Gastroesophageal sphincter (tissue), 4 donors: ENCODE measurements at places on chromosomes 7 and 10. TPM values are rescaled to one million over a fixed set of nuclear protein-coding genes. Genes with fewer than 3 reads are reported as not detected.

- ATAC-seq = no peak
These were observed 27.7 kb downstream of the CUL1 start for GRCh38 chr7:148726385-148726784.

DNA sequence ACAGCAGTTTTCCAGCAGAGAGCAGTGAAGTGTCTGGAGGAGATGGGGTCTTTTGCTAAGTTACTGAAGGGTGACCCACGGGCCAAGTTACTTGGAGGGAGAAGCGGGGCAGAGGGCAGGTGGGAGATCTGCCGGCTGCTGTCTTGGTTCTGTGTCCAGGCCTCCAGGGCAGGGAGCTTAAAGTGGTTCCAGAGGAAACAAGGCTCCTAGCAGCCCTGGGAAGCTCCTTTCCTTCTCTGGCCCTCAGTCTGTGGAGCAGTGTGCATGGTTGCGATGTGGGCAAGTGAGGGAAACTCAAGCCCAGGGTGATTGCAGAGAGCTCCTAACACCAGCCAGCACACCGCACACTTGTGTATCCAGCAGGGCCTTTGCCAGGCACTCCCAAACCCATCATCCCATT lies 6.3 kb downstream of the GHRHR start:
- ATAC-seq = no peak

GRCh38 chr7:1931256-1931950 lies 261.3 kb downstream of the ELFN1 start:
- no peak for ATAC-seq

GRCh38 chr10:97597778-97598177 lies 8.3 kb downstream of the C10orf62 start:
- ATAC-seq = no peak

DNA sequence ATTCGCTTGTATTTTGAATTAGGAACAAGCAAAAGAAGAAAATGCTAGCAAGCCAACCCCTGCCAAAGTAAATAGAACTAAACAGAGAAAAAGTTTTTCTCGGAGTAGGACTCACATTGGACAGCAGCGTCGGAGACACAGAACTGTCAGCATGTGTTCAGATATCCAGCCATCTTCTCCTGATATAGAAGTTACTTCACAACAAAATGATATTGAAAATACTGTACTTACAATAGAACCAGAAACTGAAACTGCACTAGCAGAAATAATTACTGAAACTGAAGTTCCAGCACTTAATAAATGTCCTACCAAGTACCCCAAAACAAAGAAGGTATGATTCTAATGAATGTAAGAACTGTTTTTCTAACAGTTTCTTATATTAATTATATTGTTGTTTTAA lies 87.9 kb downstream of the KMT2E start:
- no peak for ATAC-seq

GRCh38 chr7:159033956-159034355 lies 110.7 kb downstream of the VIPR2 start:
- no peak for ATAC-seq

DNA sequence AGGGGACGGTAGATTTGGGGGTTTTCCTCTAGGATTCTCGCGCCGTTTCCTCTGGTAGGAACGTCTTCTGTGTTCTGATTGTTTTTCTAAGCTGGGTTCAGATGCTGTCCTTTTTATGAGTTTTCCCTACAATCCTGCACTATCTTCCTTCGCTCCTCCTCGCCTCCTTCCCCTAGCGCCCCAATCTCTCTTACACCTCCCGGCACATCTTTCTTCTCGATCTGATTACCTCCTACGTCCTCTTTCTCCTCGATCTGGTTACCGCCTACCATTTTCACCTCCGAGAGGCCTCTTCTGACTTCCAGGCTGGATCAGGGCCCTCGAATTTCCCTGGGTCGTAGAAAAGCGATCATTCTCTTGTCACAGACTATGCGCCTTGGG lies 413 bp downstream of the BUD31 start:
- ATAC-seq = no peak

GRCh38 chr7:44144426-44144967 lies 3.4 kb upstream of the MYL7 start:
- no peak for ATAC-seq

GRCh38 chr10:91022390-91022789 lies 101.5 kb upstream of the ANKRD1 start:
- ATAC-seq = no peak

DNA sequence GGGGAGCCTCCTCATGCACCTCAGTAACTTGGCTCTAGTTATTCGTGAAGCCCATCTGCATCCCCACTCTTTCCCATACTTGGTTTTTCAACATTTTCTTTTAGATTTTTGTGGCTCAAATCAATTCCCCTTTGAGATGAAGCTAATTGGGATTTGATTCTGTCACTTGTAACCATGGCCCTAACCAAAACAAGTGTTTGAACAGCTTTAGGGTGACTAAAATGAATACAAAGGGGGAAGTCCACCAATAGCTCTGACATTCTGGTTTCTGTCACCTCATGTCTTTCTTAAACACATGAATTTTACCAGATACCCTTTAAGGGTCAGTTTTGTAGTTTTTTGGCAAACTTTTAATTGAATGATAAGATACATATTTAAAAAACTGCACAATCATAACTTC lies 87.0 kb downstream of the PCGF5 start:
- ATAC-seq = no peak

GRCh38 chr7:158702944-158703343 lies 1.7 kb downstream of the NCAPG2 start:
- ATAC-seq = no peak

FOXI2 gene
- total RNA-seq = 0.73 TPM

CLCN1 gene
- not detected for total RNA-seq

NUP42 gene
- total RNA-seq = 30.7 TPM

DNA sequence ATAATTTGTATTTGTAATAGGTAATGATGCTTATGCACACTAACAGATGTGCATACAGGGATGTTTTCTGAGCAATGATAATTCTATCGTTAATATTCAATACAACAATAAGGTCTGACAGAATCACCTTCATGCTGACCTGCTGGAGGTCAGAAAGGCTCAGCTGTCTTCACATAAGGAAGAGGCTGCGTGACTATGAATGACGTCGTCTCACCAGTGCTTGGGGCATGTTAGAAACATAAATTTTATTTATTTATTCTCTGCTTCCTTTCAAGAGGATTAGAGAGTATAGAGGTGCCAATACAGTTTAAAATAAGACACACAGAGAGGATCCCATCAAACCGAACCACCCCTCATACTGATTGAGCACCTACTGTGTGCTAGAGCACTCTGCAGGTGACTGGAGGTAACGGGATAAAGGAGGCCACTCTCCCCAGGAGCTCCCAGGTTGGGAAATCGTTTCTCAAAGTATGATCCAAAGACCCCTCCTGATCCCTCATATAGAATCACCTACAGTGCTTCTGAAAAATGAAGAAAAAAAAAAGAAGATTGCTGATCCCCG lies 265.6 kb upstream of the NPVF start:
- no peak for ATAC-seq

GRCh38 chr7:44103923-44104859 lies at the start of gene AEBP1:
AEBP1 (plus strand) TSS chr7:44104345; CDS start chr7:44104666, 321 bp downstream.
- peak; percentile 52 for ATAC-seq

LRGUK gene
- 1.0 TPM for total RNA-seq

DNA sequence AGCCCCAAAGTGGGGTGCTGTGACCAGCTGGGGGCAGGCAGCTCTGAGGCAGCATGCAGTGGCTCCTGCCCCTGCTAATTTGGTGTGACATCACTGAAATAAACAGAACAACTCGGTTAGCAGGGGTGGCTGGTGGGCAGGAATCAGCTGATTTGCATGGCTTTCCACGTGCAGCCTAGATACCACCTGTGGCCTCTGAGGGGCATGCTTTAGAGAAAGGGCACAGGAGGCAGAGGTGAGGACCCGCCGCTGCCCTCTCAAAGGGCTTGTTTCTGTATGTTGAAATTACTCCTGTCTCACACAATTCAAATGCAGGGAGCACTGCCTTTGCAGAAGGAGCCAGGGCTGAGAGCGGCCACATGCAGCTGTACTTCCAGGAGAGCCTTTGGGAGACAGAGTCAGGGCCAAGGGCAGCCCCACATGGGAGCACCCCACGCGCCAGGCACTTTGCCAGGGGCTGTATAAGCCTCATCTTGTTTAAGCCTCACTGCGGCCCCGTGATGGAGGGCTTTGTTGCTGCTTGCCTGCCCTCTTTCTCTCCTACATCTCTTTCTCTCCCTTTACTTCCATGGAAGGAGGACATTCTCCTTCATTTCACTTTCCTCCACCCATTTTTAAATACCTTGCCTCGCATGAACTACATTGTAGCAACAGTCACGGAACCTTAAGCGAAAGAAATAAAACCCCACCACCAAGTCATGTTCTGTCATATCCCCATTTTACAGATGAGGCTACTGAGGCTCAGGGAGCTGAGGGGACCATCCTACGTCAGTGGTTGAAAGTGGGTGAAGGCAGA lies 137.7 kb downstream of the ZMIZ1 start:
- ATAC-seq = no peak

GRCh38 chr10:17662193-17663138 lies 18.5 kb downstream of the STAM start:
- ATAC-seq = no peak

DNA sequence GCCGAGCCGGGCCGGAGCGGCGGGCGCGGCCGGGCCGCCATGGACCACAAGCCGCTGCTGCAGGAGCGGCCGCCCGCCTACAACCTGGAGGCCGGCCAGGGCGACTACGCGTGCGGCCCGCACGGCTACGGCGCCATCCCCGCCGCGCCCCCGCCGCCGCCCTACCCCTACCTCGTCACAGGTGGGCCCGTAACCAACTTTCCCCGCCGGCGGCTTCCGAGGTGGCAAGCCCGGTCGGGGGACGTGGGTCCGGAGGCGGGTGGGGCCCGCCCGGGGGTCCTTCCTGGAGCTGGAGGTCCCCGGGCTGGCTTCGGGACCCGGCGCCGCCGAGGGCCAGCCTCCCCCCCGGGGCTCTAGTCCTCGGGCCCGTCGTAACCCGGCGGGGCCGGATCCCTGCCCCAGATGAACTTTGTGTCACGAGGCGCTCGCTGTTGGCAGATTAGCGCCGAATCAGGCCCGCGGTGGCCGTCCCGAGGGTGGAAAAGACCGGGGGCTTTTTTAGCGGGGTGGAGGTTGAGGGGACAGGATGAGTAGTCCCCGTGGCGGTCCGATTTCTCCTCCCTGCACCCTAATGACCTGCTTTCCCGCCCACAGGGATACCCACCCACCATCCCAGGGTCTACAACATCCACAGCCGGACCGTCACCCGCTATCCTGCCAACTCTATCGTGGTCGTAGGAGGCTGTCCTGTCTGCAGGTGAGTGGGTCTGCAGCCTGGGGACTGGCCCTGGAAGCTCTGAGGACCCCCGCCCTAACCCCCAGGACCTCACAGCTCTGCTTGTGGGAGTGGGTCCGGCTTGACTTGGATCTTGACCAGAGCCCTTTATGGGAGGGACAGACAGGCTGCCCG lies 496 bp downstream of the BRI3 start:
- ATAC-seq = peak; percentile 38

DNA sequence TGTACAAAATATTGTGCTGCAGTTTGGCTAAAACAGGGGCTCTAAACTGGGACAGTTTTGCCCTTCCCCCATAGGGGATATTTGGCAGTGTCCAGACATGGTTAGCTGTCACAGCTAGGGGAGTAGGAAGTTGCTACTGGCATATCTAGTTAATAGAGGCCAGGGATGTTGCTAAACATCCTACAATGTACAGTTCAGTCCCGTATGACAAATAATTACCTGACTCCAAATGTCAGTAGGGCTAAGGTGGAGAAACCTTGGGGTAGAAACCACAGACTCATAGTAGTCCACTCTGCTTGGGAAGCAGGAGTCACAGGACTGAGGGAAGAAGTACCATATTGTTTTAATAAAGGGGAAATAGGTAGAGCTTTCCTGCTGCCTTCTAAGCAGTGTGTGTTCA lies 39.8 kb downstream of the WBP1L start:
- peak; percentile 2 for ATAC-seq

GRCh38 chr7:139722604-139723003 lies 55.2 kb downstream of the HIPK2 start:
- ATAC-seq = no peak

DNA sequence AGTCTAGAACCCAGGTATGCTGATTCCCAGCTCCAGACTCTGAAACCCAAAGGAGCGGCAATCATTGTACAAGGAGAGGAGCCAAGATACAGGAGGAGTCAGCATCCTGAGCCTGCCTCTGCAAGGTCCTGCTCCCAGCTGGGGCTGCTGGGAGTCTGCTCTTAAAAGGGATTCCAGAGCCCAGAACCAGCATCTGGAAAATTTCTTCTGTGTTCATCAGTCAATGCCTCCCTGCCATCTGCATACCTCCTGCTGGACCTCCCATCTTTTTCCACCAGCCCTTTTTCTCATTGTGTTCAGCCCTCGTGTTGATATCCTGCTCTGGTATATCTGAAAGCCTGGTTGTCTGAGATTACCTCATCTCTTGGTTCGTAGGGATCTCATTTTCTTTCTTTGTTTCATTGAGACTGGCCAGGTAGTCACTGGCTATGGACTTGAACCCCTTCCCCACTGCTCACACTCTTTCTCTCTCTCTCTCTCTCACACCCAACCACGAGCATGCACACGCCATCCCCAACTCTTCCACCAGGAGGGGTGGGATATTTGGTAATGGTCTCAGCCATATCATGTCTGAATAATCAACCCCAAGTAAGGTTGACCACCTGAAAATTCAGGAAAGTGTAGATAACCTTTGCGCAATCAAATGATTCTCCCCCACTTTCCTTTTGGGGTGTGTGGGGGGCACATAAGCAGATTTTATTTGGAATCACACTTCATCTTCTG lies 608.8 kb downstream of the LRMDA start:
- ATAC-seq = no peak

GRCh38 chr7:93092757-93093370 lies 24.9 kb downstream of the SAMD9 start:
- no peak for ATAC-seq

- peak; percentile 8 for ATAC-seq
These were observed 162.2 kb downstream of the SH3PXD2A start for GRCh38 chr10:103692952-103693811.

- no peak for ATAC-seq
These were observed 52.2 kb downstream of the STEAP1B start for GRCh38 chr7:22447762-22448161.

DNA sequence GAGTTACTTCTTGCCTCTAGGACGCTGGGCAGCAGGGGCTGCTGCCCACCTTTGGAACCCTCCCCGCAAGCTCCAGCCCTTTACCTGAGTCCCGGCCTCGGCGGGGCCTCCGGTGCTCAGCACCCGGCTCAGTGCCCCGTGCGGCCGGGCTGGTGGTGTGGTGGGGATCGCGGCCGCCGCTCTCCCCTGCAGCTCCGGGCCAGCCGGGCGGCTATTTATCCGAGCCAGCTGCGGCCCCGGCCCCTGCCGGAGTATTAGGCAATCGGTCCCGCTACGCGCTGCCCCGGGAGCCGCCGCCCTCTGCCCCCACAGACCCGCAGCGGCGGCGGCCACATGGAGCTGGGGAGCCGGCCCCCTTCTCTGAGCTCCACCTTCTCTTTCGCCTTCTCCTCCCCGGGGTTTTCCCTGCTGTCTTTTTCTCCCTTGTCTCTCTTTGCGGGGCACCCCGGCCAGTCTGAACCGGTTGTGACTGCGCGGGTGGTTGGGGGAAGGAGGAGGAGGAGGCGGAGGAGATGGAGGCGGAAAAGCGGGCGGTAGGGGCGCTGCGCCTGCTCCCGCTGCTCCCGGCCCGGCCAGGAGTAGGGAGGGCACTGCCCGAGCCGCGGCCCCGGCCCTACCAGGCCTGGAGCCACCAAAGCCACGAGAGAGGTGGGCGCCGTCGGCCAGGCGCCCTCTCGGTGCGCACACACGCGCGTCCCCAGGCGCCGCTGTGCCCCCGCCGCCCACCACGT lies at the start of gene SLC16A9:
Gene SLC16A9 (minus strand): TSS at position 456 of the 731 bp plus-strand sequence. CDS start 25,559 bp downstream, outside the sequence.
- ATAC-seq = peak; percentile 74

FOXP2 gene
- total RNA-seq = 42.3 TPM

GRCh38 chr7:44727158-44727936 lies 21.3 kb upstream of the ZMIZ2 start:
- no peak for ATAC-seq

SLC26A5 gene
- not detected for total RNA-seq
